ENCODE measurements at places on chromosomes 4 and X. TPM values are rescaled to one million over a fixed set of nuclear protein-coding genes. Genes with fewer than 3 reads are reported as not detected.
A peak's percentile ranks its signal among the peaks of the same experiment; 100 is the strongest.

DNA sequence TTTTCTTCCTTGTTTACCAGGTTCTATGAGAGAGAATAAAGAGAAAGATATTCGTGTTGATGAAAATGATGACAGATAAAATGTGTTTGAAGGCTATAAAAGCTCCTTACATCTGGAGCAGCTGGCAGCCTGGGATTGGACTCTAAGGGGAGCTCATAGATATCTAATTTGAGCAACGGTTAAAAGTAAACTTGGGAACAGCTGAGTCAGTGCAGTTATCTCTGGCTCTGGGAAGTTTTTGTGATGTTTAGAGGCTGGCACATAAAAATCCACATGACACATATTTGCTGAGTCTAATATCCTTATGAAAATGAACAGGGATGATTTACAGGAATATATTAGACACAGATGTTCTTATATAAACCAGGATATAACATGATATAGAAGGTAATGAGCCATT lies 331.8 kb upstream of the TENM3 start:
- no peak for DNase-seq

DNA sequence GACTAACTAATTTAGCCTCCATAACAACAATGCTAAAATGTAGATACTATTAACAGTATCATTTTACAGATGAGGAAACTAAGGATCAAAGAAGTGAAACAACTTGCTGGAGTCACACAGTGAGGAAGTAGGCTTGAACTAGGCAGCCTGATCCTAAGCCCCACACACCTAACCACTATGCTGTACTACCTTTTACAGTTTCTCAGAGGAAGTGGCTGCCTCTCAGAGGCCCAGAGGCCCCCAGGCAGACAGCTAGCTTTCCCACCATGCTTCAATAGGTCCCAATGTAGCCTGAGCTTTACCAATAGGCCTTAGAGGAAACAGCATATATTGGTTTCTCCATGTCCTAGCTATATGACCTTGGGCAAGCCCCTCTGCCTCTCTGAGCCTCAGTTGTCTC lies 69.4 kb upstream of the PJA1 start:
- no peak for DNase-seq

- DNase-seq, result peak; percentile 71
Measured at GRCh38 chrX:154734061-154734781, 16.7 kb downstream of the GAB3 start.

- no peak for DNase-seq
Measured at GRCh38 chrX:115713460-115713859, 152.5 kb downstream of the PLS3 start.

DNA sequence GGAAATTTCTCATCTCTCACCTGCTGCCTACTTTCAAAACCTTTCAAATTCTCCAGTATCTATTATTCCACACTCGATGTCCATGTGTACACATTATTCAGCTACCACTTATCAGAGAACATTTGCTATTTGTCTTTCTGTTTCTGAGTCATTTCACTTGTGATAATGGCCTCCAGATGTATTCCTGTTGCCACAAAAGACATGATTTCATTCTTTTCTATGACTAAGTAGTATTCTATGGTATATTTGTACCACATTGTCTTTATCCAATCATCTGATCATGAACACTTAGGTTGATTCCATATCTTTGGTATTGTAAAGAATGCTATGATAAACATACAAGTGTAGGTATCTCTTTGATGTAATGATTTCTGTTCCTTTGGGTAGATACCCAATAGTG lies 310.1 kb upstream of the SPOCK3 start:
- DNase-seq, result no peak

Gene ZNF275
- total RNA-seq, result 17.1 TPM

Gene ASB12
- total RNA-seq, result 0.30 TPM

Gene CSN1S1
- total RNA-seq, result not detected

Gene KLHL34
- 3.5 TPM for total RNA-seq

Measured in naive thymus-derived CD8-positive, alpha-beta T cell (primary cell).